Endodermal cell (in vitro differentiated cells): ENCODE measurements at places on chromosomes 6 and 20. TPM values are rescaled to one million over a fixed set of nuclear protein-coding genes. Genes with fewer than 3 reads are reported as not detected.

- no peaks in the 10 kb centered on the region for H3K27me3 ChIP-seq
- no peak overlapping the region for H3K4me3 ChIP-seq
Measured at GRCh38 chr6:82057846-82058554, 189.5 kb downstream of the IBTK start.

DNA sequence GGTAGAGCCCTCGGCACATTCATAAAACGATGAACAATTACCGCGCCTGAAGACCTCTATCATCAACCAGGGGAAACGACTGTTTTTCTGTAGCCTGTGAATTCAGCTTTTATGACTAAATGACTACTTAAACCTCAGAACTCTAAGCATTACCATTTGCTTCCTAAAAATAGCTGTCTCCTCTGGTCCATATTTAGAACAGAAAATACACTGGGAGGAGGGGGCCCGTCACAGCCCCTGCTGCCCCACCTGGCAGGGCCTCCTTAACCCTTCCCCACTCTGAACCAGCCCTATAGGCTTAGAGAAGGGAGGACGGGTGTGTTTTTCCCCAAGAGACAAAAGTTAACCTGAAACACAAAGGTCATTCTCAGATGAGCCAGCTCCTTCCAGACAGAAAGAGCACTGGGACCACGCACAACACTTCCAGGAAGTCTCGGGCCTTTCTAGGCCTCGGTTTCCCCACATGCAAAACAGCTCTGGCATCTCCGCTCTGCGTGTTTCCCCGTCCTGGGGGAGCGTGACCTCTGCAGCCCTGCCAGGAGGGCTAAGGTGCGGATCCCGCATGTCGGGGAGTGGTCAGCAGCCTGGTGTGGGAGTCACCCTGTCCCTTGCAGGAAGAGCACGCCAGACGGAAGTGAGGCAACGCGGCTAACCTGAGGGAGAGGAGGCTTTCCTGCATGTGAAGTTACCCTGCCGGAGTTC lies 193.9 kb downstream of the DLL1 start:
- no peaks in the 10 kb centered on the region for H3K36me3 ChIP-seq
- H3K4me1 ChIP-seq = no peaks in the 10 kb centered on the region
- H3K4me3 ChIP-seq = no peak overlapping the region

The PFDN4 gene
- total RNA-seq = 72.7 and 77.5 TPM in 2 replicates

DNA sequence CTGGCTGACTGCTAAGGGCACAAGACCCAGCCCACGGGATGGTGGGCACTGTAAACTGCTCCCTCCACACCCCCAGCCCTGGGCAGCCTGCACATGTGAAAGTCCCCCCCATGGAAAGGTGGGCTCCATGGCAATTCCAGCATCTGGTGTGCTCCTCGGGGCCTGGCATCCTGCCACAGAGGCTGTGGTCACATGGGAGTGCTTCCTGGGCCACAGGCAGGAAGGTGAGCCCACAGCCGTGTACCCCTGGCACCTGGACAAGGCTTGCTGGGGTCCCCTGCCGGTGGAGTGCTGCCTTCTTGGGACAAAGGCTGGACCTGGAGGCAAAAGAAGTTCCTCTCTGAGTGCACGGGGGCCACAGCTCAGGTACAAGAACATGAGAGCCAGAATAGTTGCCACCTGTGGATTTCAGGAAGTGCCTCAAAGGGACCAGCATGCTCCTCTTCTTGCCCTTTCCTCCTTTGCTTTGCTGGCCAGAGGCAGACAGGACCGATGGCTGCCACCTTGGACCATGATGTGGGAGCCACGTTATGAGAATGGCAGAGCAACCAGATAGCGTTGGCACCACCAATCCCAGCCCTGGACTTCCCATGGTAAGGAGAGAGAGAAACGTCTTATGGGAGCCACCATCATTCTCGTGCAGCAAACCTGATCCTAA lies 120.2 kb upstream of the MLN start:
- H3K4me1 ChIP-seq = no peaks in the 10 kb centered on the region
- H3K27ac ChIP-seq = no peak overlapping the region
- H3K36me3 ChIP-seq = no peaks in the 10 kb centered on the region
- DNase-seq = no peak

DNA sequence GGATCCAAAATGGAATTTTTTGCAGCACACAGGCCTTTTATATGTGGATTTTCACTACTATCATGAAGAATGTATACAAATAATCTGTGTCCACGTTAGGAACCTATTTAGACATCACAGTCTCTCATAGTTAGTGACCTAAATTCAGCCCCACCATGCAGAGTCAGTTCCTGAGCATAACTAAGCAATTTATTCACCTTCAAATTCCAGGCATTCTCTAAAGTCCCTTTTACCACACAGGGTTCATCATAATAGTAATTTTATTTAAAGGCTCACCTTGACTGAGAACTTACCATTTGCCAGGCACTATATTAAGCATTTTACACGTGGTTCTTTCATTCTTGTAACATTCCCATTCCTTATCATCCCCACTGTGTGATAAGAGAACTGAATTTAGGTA lies 353.8 kb downstream of the ARHGAP18 start:
- no peaks in the 10 kb centered on the region for H3K27me3 ChIP-seq
- H3K4me3 ChIP-seq = no peak overlapping the region
- no peak overlapping the region for H3K27ac ChIP-seq
- no peak for DNase-seq
- H3K36me3 ChIP-seq = no peaks in the 10 kb centered on the region

The SAPCD1 gene
- total RNA-seq = 7.1 to 9.5 TPM (median 7.9 TPM) in 3 replicates

DNA sequence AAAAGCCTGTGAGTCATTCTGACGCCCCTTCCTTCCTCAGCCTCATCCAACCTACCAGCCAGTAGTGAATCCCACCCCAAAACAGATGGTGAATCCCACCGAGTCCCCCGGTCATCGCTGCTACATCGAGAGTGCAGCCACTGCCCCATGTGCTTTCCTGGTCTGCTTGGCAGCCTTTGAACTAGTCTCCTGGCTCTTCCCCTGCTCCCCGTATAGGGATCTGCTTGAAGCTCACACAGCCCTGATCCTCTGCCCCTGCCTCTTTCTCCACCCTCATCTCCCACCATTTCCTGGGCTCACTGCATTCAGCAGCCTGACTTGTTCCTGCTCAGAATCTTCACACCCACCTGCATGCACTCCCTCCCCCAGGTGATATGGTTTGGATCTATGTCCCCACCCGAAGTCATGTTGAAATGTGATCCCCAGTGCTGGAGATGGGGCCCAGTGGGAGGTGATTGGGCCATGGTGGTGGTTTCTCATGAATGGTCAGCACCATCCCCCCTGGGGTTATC lies 14.6 kb downstream of the SYNJ2 start:
- DNase-seq = no peak
- H3K27ac ChIP-seq = no peak overlapping the region
- H3K4me1 ChIP-seq = no peaks in the 10 kb centered on the region
- H3K4me3 ChIP-seq = no peak overlapping the region

DNA sequence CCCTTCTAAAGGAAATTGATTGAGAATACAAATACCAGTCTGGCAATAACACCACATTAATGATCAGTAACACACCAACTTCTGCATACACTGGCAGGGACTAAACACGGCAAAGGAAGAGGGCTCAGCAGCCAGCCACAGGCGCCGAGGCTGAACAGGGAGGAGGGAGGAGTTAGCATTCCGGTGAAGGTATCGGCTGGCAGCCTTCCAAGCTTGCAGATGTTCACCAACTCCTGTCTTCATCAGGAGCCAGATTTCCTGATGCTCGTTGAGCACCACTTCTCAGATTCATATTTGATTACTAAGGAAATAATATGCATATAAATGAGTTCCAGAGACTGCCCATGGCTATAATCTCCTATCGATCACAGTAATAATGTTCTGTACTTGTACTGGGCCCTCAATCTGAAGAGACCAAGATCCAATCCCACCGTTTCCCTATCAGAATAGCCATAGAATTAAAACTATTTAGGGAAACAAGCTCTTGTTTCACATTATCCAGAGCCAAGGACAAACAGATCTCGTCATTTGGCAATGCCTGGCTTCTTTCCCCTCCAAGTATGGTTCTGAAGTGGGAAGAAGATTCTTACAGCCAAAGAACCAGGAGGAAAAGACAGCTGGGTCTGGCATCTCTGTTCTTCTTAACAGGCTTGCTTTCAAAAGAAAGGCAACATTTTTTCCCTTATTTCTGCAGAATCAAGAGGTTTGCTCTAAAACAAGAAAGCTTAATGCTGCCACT lies 42.2 kb downstream of the GFOD1 start:
- H3K4me3 ChIP-seq = no peak overlapping the region
- no peak overlapping the region for H3K27ac ChIP-seq
- no peaks in the 10 kb centered on the region for H3K36me3 ChIP-seq
- no peaks in the 10 kb centered on the region for H3K4me1 ChIP-seq
- peak; percentile 68 for DNase-seq

The MAPK13 gene
- 16.0 and 17.8 TPM in 2 replicates for total RNA-seq

GRCh38 chr6:42269974-42270510 lies 52.4 kb upstream of the MRPS10 start:
- H3K27ac ChIP-seq = no peak overlapping the region
- no peak for DNase-seq
- peaks cover 3% of the 10 kb centered on the region for H3K4me1 ChIP-seq
- no peaks in the 10 kb centered on the region for H3K36me3 ChIP-seq
- no peaks in the 10 kb centered on the region for H3K27me3 ChIP-seq
- no peak overlapping the region for H3K4me3 ChIP-seq

The CLIC5 gene
- not detected in 3 replicates for total RNA-seq

The EDN1 gene
- 0.27 to 0.40 TPM in 2 of 3 replicates, not detected in the other for total RNA-seq

DNA sequence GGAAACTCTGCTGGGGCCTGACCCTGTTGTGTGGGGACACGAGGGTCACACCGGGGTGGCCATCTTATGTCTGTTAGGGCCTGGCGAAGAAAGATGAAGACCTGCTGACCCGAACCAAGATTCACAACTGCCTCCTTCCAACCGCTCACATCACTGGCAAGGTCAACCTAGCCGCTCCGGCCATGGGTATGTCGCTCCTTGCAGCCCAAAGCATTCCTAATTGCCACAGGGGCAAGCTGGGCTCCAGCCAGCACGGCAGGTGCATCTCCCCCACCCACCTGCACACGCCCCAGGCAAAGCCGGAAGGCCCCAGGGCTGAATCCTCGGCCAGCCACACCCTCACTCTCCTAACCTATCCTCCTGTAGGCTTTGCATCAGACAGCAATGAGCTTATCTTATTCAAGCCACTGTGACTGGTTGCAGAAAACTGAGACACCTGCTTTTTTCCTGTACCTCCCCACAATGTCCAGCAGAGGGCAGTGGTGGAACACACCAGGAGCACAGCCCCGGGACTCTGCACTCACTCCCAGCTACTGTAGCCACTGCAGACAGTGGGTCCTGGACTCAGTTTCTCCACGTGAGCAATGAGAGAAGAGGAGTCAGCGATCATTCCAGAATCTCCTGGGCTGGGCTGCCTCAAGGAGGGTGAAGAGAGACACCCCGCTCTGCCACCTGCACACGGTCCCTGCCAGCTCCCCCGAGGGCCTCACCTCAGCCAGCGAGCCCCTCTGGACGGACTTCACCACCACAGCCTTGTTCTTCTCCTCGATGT lies 170.2 kb downstream of the PREX1 start:
- H3K4me3 ChIP-seq = no peak overlapping the region
- DNase-seq = peak; percentile 85
- H3K27ac ChIP-seq = no peak overlapping the region

DNA sequence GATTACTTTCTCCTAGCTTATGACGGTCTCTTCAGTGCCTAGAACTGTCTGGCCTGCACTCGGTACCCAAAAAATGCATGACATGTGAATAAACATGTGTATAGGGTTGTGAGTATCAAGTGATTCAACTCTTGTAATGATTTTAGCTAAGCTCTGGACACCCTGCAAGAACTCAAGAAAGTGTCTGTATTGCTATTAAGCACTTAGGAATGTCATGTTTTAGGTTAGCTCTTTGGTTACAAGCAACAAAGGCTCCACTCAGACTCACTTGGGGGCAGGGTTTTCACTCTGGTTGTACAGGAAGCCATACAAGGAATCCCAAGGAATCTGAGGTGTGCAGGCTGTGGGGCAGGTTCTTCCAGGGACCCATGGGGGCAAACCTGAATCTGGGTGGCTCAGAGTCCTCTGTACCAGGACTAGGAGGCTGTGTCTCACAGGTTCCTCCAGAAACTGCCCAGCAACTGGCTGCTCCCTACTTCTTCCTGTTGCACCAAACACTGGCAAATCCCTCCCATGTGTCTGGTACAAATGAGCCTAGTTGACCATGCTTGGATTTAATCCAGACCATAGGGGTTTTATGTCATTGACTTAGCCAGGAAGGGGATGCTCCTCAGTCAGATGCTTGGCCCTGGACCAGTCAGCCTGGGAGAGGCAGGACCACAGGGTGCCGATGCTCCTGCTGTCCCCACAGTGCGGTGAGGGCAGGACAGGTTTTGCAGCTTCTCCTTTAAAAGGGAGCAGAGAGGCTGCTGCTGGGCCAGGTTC lies 77.9 kb upstream of the CDH4 start:
- no peak for DNase-seq
- H3K4me1 ChIP-seq = no peaks in the 10 kb centered on the region
- H3K4me3 ChIP-seq = no peak overlapping the region
- peaks cover 15% of the 10 kb centered on the region for H3K27me3 ChIP-seq
